Stimulated activated CD4-positive, alpha-beta T cell treated with anti-CD3 and anti-CD28 coated beads, Interleukin-4, amount 100 ng/mL, for 4 hours (primary cell): ENCODE measurements at places on chromosomes 1 and 21.

DNA sequence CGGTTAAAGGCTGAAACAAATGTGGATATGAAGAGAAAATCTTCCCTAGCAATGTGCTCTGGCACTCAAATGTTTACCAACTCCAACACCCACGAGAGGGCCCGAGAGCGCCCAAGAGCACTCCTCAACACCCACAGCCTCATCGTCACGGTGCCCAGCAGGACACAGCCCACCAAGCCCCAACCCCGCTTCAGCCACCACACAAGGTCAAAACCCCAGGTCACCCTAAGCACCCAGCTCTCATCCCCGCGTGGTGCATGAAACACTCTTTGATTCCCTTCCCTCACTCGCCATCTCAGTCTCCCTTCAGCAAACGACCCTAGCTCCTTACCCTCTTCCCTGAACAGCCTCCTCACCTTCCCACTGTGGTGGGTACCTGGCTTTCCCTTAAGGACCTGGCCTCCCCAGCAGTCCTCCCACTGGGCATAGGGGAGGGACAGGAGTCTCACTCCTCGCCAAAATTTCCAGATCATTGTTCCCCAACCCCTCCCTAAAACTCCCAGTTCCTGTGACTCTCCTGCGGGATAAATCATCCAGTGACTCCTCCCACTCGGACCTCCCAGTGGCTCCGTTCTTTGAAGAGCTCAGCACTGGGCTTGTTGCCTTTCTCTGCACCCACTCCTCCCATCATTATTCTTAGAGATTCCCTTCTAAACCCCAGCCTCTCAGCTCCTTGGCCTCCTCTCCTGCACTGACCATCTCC is 170.4 kb upstream of the SYT6 start:
- DNase-seq, result no peak

DNA sequence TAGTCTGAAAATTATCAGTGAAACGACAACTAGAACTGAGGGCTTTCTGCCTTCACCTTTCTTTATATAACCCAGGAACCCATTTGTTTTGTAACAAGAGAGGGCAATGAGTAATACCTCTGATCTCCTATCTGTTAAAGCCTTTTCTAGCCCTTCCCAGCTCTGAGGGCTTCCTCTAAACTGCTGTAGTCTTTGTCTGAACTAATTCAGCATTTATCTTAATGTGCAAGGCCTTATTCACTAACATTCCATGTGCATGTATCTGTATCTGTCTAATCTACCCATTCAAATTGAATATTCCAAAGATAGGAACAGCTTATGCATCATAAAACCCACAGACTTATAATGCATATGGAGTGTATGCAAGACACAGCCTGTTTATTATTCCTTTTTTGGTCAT is 167.1 kb downstream of the LYPLAL1 start:
- DNase-seq, result no peak

DNA sequence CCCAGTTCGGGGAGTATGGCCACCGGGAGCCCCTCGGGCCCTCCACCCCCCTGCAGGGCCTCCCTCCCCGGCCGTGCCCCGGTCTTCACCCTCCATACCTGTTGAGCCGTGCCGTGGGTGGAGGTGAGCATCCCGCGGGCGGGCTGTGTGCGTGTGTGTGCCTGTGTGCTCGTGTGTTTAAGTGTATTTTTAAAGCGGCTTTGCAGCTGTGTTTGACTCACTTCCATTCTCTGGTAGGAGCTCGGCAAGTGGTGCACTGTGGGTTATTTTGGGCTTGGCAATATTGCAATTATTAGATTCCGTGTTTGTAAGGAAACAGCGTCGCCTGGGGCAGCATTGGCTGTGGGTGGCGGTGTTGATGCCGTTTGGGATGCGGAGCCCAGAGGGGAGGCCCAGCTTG is 20.3 kb upstream of the PLCH2 start:
- no peak for DNase-seq

- no peak for DNase-seq
Observed at GRCh38 chr1:221069178-221069903, 190.1 kb downstream of the HLX start.

DNA sequence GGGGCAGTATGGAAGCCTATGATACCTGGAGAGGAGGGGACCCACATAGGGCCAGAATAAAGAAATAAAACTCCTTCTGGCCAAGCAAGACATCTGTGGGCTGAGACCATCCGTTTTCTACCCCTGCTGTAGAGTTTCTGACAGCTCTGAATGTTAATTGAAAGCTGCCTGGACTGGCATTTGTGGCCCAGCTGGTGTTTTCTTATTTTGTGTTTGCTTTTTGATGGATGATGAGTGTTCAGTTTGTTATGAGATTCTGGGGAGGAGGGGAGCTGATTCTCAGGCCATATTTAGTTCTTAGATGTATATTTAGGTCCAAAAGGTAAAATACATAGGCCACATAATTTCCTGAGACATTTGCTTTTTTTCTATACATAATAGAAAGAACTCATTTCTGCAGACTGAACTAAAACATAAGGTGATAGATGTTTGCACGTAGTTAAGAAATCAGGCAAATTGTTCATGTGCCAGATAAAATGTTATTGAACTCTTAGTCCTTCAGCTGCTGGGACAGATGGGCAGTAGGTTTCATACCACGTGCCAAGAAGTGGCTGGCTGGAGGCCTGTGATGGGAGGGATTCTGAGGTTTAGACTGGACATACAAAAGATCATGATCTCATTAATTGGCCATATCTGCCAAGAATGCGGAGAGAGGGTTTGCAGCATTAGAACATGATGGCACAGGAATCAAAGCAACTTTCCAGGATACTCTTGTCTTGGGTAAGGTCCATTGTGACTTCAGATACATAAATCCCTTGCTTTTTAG is 54.1 kb downstream of the DSCAM start:
- DNase-seq, result no peak

- no peak for DNase-seq
Observed at GRCh38 chr1:111436726-111437125, 9.2 kb upstream of the OVGP1 start.

DNA sequence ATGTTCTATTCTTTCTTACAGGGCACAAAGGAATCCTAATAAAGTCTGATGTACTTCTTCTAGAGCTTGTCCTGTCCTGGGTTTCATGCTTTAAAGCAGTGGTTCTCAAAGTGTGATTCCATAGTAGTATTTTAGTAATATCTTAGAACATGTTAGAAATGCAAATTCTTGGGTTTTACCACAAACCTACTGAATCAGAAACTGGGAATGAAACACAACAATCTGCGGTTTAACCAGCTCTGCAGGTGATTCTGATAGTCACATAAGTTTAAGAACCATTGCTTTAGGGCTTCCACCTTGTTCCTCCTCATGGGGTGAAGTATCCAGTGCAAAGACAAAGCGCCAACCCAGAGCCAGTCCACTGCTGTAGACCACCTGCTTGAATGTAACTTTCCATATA is 41.1 kb downstream of the NGF start:
- DNase-seq, result no peak

GRCh38 chr1:25477448-25478034 is 46.8 kb downstream of the MACO1 start:
- DNase-seq, result no peak

- DNase-seq, result no peak
Observed at GRCh38 chr1:54016343-54017282, 1.4 kb downstream of the LDLRAD1 start.

DNA sequence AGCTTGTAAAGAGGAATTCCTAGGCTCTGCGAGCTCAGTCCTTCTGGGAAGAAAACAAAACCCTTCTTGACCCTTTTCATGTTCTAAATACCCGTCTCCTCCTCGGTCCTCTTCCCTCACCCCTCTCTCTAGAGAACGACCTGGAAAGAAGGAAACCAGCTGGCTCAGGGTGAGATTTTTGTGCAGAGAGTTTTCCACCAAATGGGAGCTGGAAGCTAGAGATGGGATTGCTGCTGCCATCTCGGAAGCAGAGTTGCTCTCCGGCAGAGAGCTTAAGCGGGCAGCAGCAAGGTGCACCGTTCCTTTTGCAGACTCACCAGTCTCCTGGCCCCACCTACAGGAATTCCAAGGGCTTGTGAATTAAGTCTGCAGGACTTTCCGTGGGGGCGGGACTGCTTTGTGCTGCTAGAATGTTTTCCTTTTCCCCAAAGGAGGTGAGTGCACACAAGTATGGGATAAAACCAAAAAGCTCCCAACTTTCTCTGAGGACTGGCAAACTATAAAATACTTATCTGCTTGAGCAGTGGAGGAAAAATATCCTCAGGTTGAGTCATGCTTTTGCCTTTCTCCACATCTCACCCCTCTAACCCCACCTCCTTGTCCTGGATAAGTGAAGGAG is 29.1 kb upstream of the KIAA0040 start:
- DNase-seq, result no peak
